ENCODE measurements at places on chromosomes 2 and 18. TPM values are rescaled to one million over a fixed set of nuclear protein-coding genes. Genes with fewer than 3 reads are reported as not detected.

DNA sequence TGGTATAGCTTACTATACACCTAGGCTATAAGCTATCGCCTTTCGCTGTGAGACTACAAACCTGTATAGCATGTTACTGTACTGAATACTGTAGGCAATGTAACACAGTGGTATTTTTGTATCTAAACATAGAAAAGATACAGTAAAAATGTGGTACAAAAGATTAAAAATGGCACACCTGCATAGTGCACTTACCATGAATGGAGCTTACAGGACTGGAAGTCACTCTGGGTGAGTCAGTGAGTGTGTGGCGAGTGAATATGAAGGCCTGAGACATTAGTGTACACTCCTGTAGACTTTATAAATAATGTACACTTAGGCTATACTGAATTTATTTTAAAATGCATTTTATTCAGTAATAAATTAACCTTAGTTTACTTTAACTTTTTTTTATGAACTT is 258.2 kb upstream of the SP5 start:
- no peak for DNase-seq

- DNase-seq, result no peak
These were observed 98.2 kb downstream of the PDCL3 start for GRCh38 chr2:100660851-100661584.

Gene TMEM182
- polyA plus RNA-seq, result 2.9 TPM

DNA sequence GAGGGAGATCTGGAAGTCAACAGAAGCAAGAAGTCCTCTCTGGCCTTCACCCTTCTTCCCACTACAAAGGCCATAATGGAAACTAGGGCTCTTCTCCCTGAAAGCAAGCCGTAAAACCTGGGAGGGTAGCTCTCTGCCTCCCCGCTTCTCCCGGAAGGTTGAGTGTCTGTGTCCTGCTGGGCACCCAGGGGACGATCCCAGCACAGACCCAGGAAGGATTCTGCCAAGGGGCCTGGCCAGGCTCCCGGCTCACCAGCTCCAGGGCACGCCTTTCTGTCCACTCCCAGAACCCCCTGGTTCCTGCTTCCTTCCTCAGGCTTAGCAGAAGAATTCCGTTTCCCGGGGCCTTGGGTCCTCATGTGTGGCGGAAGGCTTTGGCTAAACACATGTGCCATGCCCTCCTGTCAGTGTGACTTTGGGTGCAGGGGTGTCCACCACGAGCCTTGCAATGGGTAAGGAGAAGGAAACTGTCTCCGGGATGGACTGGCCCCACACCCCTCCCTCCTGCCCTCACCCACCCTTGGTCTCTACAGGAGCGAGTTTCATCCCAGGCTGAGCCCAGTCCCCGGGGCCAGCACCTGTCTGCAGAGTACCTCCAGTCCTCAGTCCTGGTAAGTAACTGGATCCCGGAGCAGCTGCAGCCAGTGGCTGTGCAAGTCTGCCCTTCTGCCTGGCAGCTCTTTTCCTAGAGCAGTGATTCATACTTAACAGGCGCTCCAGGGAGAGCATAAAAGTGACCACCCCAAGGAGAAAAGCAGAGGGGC is 135.8 kb downstream of the TPO start:
- DNase-seq, result peak; percentile 15

DNA sequence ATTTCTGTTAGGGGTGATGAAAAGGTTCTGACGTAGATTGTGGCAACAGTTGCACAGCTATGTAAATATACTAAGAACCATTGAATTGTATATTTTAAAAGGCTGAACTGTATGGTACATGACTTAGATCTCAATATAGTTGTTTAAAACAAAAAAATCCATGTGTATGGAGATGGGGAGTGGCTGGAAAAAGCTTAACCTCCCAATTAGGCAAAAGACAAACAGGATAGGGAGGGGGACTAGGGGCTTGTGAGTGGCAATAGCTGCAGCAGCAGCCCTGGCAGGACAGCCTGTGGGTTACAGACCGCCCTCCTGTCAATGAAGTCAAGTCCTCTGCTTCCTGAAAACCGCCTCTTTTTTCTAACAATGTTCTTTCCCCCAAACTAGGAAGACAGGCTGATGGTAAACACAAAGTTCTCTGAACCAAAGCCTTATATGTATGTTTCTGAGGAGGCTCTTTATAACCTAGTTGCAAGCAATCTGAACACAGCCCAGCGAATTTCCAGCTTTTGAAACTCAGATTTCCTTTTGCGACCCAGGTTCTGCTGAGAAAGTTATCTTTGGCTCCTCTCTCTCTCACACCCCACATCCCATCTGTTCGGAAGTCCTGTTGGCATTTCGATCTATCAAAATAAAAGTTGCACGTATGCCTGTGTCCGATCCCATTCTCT is 10.3 kb downstream of the ATP8B1 start:
- no peak for DNase-seq

- DNase-seq, result peak; percentile 15
These were observed 301.4 kb downstream of the PDE11A start for GRCh38 chr2:177771191-177771590.

Gene TSPYL6
- not detected for polyA plus RNA-seq

DNA sequence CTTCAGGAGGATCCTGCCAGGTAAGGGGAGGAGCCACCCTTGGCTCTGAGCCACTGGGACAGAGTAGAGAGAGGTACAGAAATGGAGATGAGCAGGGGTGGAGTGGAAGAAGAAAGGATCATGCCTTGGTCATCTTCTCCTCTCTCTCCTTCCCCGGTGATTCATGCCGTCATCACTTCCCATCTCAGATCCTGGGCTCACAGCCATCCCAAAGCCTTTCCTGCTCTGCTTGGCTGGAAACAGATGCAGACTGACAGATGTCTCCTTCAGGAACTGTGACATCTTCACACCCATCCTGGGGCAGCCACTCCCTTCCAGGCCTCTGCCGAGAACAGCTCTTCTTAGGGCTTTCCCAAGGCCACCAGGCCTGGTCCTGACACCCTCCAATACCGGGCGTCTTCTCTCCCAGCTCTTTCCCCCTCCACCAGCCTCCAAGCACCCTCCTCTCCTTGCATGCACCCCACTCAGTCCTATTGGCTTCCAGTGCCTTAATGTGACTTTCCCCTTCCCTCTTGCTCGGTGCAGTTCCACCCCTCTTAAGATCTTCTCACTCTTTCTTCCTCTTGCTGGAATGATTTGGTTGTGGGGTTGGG is 58.3 kb upstream of the TNP1 start:
- peak; percentile 70 for DNase-seq

Data from fibroblast of lung (primary cell).